ENCODE measurements at places on chromosomes 4 and X. TPM values are rescaled to one million over a fixed set of nuclear protein-coding genes. Genes with fewer than 3 reads are reported as not detected.

The CXCL1 gene
- polyA plus RNA-seq = 2.9 TPM

- H3K27ac ChIP-seq = no peak overlapping the region
- H3K27me3 ChIP-seq = no peaks in the 10 kb centered on the region
- no peaks in the 10 kb centered on the region for H3K36me3 ChIP-seq
- H3K4me3 ChIP-seq = no peak overlapping the region
Observed at GRCh38 chr4:112735474-112735951, 98.6 kb downstream of the LARP7 start.

- H3K36me3 ChIP-seq = no peaks in the 10 kb centered on the region
- H3K4me3 ChIP-seq = no peak overlapping the region
Observed at GRCh38 chr4:15965325-15965724, 2.4 kb upstream of the FGFBP2 start.

GRCh38 chrX:154734061-154734781 is 16.7 kb downstream of the GAB3 start:
- no peak for DNase-seq
- H3K36me3 ChIP-seq = no peaks in the 10 kb centered on the region
- H3K27me3 ChIP-seq = no peaks in the 10 kb centered on the region
- H3K27ac ChIP-seq = peak overlapping the region; percentile 56
- H3K4me1 ChIP-seq = no peaks in the 10 kb centered on the region

DNA sequence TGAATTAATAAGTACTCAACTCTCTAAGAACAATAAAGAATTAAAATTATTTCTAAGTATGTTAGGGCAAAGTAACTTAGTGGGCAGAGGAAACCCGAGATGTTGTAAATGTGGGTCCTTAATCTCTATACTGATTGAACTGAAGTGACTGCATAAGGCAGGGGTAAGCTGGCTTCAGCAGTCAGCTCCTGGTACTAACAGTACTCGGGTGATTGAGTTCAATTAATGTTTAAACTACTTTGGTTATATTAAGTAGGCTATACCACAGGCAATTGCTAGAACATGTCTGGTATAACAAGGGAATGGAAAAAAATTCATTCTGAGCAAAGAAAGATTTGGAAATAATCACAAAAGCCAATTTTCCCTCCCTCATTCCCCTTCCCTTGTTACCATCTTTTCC is 90.7 kb downstream of the LNX1 start:
- H3K4me3 ChIP-seq = no peak overlapping the region
- no peak overlapping the region for H3K27ac ChIP-seq
- H3K27me3 ChIP-seq = no peaks in the 10 kb centered on the region
- H3K36me3 ChIP-seq = peaks cover 2% of the 10 kb centered on the region
- H3K4me1 ChIP-seq = no peaks in the 10 kb centered on the region

GRCh38 chr4:40511036-40511614 is 118.5 kb downstream of the RBM47 start:
- peak overlapping the region; percentile 44 for H3K4me3 ChIP-seq
- H3K4me1 ChIP-seq = peaks cover 20% of the 10 kb centered on the region
- H3K27ac ChIP-seq = peak overlapping the region; percentile 56
- H3K27me3 ChIP-seq = no peaks in the 10 kb centered on the region

The CCDC160 gene
- polyA plus RNA-seq = not detected

DNA sequence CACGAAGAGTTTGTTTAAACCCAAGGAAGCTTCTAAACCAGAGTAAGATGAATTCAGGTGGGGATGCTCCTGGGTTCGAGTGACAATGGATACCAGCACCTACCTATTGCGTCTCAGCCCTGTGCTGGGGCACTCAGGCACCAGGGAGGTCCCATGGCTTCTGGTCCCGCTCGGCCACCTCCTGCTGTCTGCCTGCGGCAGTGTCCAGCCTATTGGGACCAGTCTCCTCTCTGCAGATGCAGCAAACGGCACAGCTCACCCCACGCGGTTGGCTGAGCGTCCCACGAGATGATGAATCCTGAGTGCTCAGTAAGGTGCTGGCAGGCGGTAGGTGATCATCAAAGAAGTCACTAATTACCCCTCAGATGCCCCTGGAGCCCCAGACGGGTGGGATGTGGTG is 75.2 kb downstream of the ACOX3 start:
- peaks cover 27% of the 10 kb centered on the region for H3K36me3 ChIP-seq
- no peak overlapping the region for H3K4me3 ChIP-seq
- H3K27ac ChIP-seq = no peak overlapping the region

DNA sequence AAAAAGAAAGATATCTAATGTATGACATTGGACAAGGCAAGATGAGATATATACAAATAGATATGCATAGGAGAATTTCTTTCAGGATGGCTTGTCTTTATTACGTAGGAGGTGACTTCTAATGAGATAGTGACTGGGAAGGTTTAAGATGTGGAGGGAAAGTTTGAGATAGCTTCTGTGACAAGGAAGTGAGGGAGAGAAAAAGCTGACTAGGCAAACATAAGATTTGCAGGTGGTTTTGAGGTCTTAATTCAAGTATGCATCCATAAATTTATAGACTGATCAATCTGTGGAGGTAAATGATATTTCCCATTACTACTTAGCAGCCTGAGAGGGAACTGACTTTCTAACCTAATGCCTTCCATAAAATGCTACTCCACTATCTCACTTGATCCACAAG is 29.0 kb upstream of the MAGEB18 start:
- no peaks in the 10 kb centered on the region for H3K4me1 ChIP-seq
- no peak overlapping the region for H3K4me3 ChIP-seq
- no peak for DNase-seq
- no peak overlapping the region for H3K27ac ChIP-seq
- H3K27me3 ChIP-seq = no peaks in the 10 kb centered on the region

- H3K27me3 ChIP-seq = no peaks in the 10 kb centered on the region
- no peak for DNase-seq
- no peaks in the 10 kb centered on the region for H3K36me3 ChIP-seq
- H3K27ac ChIP-seq = no peak overlapping the region
- no peak overlapping the region for H3K4me3 ChIP-seq
Observed at GRCh38 chr4:1626151-1626550, 58.0 kb downstream of the FAM53A start.

The RAB9B gene
- polyA plus RNA-seq = not detected

The MAGEA2B gene
- polyA plus RNA-seq = not detected

DNA sequence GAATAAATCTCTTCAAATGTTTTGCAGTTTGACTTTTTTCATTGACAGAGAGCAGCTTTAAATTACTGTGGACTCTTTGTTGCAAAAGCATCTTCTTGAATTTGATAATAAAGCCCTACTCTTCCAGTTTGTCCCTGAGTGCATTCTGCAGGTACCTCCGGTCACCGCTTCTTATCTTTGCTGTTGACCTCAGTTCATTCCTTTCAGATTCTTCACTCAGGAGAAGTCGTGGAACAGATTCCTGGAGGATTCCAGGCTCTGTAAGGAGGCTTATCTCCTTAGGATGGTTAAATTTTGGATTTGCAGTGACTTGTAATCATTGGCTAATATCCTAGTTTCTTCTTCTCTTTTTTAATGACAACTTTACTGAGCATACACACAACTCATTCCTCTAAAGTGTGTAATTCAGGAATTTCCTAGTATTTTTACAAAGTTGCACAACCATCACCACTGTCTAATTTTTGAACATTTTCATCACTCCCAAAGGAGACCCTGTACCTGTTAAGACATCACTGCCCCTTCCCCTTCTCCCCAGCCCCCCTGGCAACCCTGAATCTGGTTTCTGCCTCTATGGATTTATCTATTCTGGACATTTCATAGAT is 22.0 kb downstream of the TBL1X start:
- no peak overlapping the region for H3K4me3 ChIP-seq
- no peak overlapping the region for H3K27ac ChIP-seq
- H3K36me3 ChIP-seq = no peaks in the 10 kb centered on the region
- H3K4me1 ChIP-seq = no peaks in the 10 kb centered on the region
- no peaks in the 10 kb centered on the region for H3K27me3 ChIP-seq

Measured in small intestine (tissue), 16 donors.